ENCODE measurements at places on chromosomes 3 and 15. TPM values are rescaled to one million over a fixed set of nuclear protein-coding genes. Genes with fewer than 3 reads are reported as not detected.

The SLC6A6 gene
- total RNA-seq, result 60.6 TPM

The OR5K2 gene
- total RNA-seq, result not detected

The HHLA2 gene
- total RNA-seq, result 4.0 TPM

The LRRC49 gene
- total RNA-seq, result 5.2 TPM

The SCAMP5 gene
- 1.0 TPM for total RNA-seq

The CMSS1 gene
- total RNA-seq, result 4.0 TPM

The IQCF5 gene
- not detected for total RNA-seq

DNA sequence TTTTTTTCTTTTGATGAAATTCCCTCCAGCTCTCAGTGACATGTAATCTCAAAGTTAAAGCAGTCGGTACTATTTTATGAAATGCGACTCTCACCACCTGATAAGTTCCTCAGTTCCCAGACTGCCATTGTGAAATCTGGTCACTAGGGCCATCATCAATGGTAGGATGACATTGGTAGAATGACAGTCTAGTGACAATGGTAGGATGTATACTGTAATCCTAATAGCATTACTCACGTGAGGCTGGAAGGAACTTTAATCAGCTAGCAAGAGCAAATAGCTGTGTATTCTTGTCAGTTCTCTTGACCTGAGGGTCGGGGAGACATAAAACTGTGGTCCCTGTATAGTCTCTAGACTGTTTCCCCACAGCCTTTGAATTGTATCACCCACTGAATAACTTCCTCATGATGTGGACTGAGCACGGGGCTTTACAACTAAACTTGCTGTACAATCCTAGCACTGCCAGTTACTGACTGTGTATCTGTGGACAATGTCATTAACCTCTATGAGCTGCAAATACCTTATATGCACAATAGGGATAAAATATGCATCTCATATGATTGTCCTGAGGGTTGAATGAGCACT lies 23.2 kb downstream of the TRAT1 start:
- no peak overlapping the region for H3K4me3 ChIP-seq
- H3K36me3 ChIP-seq, result no peaks in the 10 kb centered on the region
- no peak overlapping the region for H3K27ac ChIP-seq
- H3K27me3 ChIP-seq, result no peaks in the 10 kb centered on the region
- no peak for DNase-seq

GRCh38 chr15:74438206-74438605 lies 4.4 kb upstream of the SEMA7A start:
- peaks cover 9% of the 10 kb centered on the region for H3K4me1 ChIP-seq
- no peak for DNase-seq
- no peak overlapping the region for H3K4me3 ChIP-seq
- H3K36me3 ChIP-seq, result no peaks in the 10 kb centered on the region
- H3K27me3 ChIP-seq, result peaks cover 2% of the 10 kb centered on the region

DNA sequence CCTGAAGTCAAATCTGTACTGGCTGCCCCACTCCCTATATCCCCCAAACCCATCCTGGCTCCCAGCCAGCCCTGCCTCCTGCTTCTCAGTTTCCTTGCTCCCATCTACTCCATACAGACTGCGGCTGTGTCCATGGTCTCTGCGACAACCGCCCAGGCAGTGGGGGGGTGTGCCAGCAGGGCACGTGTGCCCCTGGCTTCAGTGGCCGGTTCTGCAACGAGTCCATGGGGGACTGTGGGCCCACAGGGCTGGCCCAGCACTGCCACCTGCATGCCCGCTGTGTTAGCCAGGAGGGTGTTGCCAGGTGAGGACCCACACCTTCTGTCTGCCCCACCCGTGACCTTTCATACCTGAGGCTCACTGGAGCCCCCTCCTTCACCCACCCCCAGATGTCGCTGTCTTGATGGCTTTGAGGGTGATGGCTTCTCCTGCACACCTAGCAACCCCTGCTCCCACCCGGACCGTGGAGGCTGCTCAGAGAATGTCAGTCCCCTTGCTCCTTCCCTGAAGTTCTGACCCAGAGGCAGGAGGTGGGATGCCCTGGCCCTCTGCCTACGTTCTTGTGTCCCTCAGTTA lies 14.7 kb downstream of the STAB1 start:
- no peaks in the 10 kb centered on the region for H3K36me3 ChIP-seq
- no peaks in the 10 kb centered on the region for H3K27me3 ChIP-seq
- H3K4me1 ChIP-seq, result no peaks in the 10 kb centered on the region

DNA sequence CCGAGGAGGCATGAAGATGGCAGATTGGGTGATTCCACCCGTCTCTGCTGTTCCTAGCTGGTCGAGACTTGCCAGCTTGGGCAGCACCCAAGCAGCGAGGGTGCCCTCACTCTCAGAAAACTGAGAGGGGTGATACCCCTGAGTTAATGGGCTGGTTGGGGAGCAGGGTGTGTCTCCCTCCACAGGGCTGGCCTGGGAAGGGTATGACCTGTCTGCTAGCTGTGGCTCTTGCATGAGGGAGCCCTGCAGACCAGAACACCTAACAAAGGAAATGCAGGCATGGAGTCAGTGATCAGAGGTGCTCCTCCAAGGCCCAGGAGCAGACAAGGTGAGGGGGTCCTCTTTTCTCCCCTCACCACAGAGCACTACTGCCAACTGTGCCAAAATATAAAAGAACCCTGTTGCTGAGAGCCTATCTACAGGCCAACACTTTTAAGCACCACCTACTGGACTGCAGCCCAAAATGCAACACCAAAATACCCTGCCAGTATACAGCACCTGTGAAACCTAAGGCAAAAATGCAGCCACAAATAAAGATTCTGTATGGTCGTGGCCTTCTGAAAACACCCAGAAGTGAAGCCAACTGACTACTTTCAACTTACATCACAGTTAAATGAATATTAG lies 35.8 kb upstream of the PPM1L start:
- no peak for DNase-seq
- H3K4me3 ChIP-seq, result no peak overlapping the region
- H3K36me3 ChIP-seq, result no peaks in the 10 kb centered on the region
- no peak overlapping the region for H3K27ac ChIP-seq

GRCh38 chr3:189937302-189938127 lies 183.2 kb downstream of the P3H2 start:
- no peaks in the 10 kb centered on the region for H3K27me3 ChIP-seq
- no peak for DNase-seq
- no peaks in the 10 kb centered on the region for H3K4me1 ChIP-seq

DNA sequence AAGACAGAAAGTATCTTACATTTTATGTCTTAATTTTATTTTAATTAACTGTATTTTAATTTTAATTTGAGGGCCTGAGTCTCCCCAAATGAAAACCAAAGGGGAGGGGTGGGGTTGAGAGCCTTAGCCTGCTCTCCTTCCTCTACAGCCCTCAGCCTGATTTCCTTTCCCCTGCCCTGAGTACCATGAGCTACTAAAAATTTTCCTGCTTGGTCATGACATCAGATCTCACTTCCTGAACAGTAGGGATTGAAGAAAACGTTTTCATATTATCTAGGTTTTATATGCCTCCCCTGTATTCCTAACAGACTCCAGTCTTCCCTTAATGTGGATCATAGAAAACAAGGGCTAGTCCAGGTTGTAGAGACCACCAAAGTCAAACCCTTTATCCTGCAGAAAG lies 133.9 kb downstream of the MYLK start:
- H3K4me1 ChIP-seq, result peaks cover 22% of the 10 kb centered on the region
- H3K27me3 ChIP-seq, result no peaks in the 10 kb centered on the region
- no peak for DNase-seq
- H3K36me3 ChIP-seq, result no peaks in the 10 kb centered on the region

- H3K36me3 ChIP-seq, result no peaks in the 10 kb centered on the region
- H3K4me3 ChIP-seq, result no peak overlapping the region
- DNase-seq, result no peak
These were observed 113.8 kb downstream of the ADCY5 start for GRCh38 chr3:123335007-123335670.

DNA sequence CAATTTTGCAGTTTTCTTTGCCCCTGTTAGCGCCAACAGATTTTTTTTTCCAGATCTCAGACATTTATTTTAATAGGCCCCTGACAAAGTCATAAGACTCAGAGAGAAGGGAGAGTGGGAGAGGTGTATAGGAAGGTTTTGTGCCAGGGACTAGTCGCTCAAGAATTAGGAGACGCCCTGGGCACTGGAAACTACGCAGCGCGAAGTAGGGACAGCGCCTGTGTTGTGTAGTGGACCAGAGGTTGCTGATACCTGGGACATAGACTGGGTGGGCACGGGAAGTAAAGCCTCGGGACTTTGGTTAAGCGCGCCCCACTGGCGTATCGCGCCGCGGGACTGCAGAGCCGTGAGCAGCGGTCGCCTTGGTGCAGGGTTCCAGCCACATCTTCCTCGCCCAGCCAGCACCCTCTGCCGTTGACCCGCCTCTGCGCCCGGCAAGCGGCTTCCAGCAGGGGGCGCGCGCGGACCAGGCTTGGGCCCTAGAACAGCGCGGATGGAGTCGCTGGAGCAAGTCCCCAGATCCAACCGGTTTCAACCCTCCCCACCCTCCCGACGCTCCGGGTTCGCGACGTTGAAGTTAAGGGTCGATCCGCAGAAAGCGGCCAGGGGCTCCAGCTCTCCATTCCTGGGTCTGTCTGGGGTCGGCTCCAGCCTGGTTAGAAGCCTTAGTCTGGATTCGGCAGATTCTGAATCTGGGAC lies 3.0 kb upstream of the ISLR2 start:
- no peaks in the 10 kb centered on the region for H3K36me3 ChIP-seq
- H3K4me3 ChIP-seq, result peak overlapping the region; percentile 42

GRCh38 chr3:185341616-185342458 lies 21.1 kb upstream of the MAP3K13 start:
- peaks cover 3% of the 10 kb centered on the region for H3K4me1 ChIP-seq
- H3K27ac ChIP-seq, result no peak overlapping the region
- DNase-seq, result peak; percentile 32
- H3K4me3 ChIP-seq, result no peak overlapping the region
- no peaks in the 10 kb centered on the region for H3K27me3 ChIP-seq

GRCh38 chr3:158845765-158846350 lies 44.0 kb downstream of the MFSD1 start:
- H3K27ac ChIP-seq, result no peak overlapping the region
- H3K36me3 ChIP-seq, result no peaks in the 10 kb centered on the region
- H3K4me3 ChIP-seq, result no peak overlapping the region

DNA sequence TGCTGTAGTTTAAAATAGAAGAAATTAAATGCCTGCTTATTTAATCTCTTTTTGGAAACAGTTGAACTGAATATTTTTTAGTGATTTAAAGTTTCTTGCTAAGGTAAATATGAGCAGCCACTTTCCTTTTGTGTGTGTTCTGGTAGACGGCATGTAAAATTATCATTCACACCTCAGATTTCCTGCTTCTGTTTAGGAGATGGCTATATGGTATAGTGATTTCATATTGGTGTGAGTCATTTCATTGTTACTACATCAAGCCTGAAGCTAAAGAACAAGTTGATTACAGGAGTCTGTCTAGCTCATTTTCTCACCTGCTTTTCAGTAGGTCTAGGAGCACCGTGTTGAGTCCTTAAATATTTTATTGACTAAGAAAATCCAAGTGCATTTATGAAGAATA lies 2.2 kb downstream of the LRCH3 start:
- DNase-seq, result no peak
- no peaks in the 10 kb centered on the region for H3K27me3 ChIP-seq
- no peaks in the 10 kb centered on the region for H3K36me3 ChIP-seq
- no peak overlapping the region for H3K4me3 ChIP-seq
